DMS53 (cell line): ENCODE measurements at places on chromosomes 13 and 19.

DNA sequence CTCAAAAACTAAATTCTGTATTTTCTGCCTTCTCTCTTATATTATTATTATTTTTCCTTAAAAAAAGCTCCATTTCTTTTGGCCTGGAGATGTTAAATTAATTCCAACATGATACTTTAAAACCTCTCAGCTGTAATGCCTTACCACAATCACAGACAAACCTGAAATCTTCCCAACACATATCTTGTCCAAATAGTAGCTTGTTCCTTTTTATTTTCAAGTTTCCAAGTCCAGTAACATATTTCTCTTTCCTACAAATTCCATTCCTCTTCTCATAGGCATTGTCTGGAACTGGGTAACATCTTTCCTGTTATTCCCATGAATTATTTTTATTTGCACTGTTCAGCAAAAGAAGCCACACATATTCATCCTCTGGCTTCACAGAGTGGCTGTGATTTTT lies 137.0 kb downstream of the SLITRK6 start:
- no peak for DNase-seq

- DNase-seq = peak; percentile 13
Observed at GRCh38 chr13:51681037-51681678, 96.9 kb downstream of the WDFY2 start.

GRCh38 chr19:41930926-41931592 lies 2.8 kb upstream of the ERFL start:
- DNase-seq = no peak

DNA sequence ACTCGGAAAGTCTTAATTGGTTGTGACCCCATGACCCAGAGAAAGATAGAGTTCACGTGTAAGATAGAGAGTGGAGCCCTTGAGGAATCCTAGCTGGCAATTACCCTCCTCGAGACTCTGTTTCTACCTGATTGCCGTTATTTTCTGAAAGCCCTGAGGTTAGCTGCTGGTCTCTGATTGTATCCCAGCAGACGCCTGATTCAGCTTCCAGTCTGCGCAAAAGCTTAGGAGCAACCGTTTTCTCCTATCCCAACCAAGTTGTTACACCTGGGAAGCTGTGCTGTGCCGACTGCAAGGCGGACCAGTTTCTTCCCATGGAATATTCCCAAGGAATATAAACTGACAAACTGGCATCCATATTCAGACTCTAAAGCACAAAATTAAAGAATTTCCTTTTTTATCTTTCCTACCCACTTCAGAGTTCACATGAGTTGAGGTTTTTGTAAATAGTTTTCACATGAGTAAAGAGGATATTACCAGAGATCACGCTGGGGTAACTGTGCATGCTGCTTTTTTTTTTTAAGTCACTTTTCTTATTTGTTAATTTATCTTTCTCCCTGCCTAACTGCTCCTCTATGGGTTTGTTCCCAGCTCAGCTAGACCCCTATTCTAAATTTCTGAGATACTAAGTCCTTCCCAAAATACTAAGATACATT lies 1.5 kb upstream of the TRPC4 start:
- no peak for DNase-seq

GRCh38 chr19:15137777-15138176 lies 30.6 kb downstream of the SYDE1 start:
- no peak for DNase-seq

DNA sequence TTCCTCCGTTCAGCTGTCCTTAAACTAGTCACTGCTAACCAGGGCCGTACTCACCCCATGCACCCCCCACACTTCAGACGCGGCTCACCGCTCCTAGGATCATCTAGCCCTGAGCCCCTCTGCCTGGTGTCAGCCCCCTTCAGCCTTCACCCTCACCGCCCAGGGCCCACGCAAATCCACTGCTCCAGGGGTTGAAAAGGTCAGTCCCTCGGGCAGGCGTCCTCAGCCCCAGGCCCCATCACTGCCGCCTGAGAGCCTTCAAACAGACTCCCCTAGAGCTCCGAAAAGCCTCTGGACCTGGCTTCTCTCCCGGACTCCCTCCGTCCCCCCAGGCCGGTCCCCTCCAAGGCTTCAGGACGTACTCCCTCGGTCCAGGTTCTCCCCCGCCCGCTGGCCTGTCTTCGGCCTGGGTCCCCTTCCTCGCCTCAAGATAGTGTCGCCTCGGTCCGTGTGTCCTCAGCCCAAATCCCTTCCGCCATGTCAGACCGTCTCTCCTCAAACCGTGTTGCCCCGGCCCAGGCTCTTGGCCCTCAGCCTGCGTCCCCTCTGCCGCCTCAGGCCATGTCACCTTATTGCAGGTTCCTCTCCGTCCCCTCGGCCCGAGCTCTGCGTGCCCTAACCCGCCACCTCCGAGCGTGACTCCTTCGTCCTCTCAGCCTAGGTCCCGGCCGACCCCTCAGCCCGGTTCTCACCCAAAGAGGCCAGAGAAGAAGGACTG lies 553 bp downstream of the NAPA start:
- DNase-seq = peak; percentile 76

- DNase-seq = peak; percentile 82
Observed at GRCh38 chr19:10388957-10389356, 8.6 kb upstream of the TYK2 start.

DNA sequence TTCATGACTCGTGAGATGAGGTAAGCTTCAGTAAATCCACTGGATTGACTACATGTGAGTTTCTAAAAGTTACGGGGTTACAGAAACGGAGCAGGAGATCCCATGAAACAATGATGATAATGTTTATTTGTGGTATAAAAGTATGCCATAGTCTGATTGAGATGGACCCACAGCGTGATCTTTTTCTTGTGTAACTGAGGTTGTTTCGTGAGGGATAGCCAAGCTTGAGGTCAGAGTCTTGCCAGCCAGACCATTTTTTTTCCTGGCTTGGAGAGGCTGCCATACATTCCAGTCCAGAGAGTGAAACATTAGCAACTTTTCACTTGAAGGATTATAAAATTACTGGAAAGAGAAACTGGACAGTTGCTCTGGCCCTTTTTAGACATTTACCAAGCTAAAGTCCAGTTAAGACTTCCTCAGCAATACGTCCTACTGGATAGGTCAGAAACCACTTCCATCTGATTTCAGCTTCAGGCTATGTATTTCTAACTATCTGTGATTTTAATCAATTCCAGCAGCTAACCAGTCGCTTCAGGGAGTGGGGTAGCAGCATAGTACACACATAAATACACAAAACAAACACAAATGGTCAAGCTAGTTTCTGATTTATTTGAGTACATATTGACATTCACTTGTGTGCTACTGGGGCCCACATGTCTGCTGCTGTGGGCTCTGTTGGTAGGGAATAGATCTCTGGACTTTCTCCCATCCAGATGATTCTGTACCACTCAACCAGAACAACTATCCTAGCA lies 194.6 kb downstream of the POSTN start:
- DNase-seq = peak; percentile 16

DNA sequence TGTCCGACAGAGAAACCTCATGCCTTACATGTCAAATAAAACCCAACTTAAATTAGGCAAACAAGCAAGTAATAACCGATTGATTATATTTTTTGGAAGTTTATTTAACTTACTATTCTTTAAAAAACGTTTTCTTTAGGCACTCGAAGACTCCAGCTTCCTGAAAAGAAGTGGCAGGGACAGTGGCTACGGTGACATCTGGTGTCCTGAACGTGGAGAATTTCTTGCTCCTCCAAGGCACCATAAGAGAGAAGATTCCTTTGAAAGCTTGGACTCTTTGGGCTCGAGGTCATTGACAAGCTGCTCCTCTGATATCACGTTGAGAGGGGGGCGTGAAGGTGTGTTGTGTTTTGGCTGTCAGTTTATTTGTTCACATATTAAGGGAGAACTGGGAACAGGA lies 164.4 kb downstream of the LMO7 start:
- no peak for DNase-seq

GRCh38 chr13:32202268-32202667 lies 112.9 kb downstream of the ZAR1L start:
- no peak for DNase-seq

DNA sequence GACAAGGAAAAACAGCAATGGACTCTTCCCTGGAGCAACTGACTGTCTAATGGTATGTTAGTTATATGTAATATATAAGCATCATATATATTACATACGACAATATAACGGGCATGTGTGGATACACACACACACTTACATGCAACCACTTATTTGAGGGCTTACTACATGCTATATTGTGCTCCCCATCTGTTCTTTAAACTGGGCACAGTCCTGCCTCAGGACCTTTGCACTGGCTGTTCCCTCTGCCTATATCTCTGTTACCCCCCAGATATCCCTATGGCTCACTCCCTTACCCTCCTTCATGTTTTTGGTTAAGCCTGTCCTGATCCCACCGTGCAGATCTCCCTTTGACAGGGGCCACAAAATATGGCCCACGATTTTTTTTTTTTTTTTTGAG lies 10.2 kb downstream of the TICAM1 start:
- DNase-seq = no peak

DNA sequence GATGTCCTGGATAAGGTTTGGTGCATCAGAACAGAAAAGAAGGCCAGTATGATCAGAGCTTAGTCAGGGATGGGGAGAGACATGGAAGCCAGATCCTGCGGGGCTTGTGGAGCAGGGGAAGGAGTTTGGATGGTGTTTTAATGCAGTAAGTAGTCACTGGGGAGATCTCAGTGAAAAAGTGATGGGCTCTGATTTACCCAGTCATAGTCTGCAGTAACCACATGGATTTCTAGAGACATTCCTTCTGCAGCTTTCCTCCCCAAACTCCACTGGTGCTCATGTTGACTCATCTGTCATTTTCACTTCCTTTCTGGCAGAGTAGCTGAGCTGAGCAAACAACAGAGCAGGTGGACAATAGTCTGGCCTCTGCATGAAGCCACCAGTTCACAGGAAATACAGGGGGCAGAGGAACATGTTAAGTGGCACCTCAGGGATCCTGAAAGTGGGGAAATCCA lies 144.1 kb downstream of the DPF1 start:
- DNase-seq = peak; percentile 98

DNA sequence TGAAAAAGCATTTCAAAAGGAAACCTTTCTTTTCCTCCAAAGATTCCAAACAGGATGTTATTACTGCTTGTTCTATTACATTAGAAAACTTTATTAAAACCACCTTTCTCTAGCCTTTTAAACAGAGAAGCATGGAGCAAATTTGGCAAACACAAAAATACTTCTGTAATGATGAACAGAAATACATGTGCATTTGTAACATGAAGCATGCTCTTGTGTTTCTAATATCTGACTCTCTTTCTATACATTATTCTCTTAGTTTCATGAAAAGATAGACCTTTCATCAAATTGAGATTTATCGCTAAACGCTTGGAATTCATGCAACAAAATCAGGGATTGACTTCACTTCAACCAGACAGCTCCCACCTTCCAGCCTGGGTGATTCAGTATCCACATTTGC lies 152.8 kb upstream of the IRS2 start:
- DNase-seq = no peak

DNA sequence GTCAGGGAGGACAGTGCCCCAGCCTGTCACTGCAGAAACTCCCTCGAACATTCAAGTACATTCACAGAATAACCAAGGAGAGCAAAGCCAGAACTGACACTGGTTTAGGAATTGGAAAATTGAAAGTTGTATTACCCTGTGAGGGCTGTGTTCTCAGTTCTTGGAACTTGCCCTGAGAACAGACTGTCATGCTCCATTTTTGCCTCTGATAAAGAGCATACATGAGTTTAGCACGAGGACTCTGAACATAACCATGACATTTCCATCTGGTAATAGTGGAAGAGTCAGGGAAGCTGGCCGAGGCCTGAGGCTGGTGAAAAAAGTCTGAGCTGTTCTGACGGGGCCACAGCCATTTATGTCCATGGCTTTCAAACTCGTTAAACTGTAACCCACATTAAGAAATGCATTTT lies 15.2 kb upstream of the SLC25A30 start:
- no peak for DNase-seq

DNA sequence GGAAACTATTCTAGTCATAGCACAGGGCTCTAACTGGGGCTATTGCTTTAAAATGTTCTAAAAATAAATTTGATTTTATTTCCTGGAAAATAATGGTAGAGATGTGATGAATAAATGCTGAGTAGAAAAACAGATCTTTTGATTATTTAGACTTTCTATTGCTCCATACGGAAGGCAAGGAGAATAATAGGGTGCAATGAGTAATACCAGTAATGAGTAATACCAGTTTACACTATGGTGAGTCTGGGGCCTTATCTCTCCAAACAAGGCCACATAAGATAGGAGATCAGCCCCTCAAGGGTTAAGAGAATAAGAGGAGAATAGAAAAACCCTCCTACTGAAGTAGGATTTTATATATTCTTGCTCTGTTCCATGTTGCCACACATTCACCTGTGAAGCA lies 390.4 kb downstream of the KLF5 start:
- no peak for DNase-seq

GRCh38 chr13:32443111-32443510 lies 15.2 kb upstream of the N4BP2L1 start:
- DNase-seq = peak; percentile 82

- DNase-seq = peak; percentile 51
Observed at GRCh38 chr19:49585023-49585422, 3.9 kb downstream of the PRRG2 start.

- peak; percentile 31 for DNase-seq
Observed at GRCh38 chr13:34738254-34738992, 203.6 kb upstream of the NBEA start.

GRCh38 chr13:42065414-42065813 lies 17.0 kb downstream of the DGKH start:
- DNase-seq = no peak

- no peak for DNase-seq
Observed at GRCh38 chr19:45876411-45877197, 9.3 kb downstream of the IRF2BP1 start.

DNA sequence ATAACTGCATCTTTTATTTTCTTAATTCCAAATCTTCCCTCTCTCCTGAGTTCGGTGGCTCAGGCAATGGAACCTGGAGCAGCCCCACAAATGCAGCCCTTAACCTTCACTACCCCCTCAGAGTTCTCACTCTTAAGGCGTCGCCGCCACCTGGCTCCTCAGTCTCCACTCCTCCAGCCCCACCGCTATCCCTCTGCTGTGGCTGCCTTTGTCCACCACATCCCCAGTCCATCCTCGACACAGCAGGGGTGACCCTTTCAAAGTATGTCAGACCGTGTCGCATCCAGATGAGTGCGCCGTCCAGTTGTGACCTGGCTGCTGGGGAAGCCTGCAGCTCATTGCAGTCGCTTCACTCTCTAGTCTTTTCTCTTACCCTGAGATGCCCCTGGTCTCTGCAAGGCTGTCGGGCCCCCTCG lies 1.0 kb downstream of the SPPL2B start:
- peak; percentile 52 for DNase-seq

DNA sequence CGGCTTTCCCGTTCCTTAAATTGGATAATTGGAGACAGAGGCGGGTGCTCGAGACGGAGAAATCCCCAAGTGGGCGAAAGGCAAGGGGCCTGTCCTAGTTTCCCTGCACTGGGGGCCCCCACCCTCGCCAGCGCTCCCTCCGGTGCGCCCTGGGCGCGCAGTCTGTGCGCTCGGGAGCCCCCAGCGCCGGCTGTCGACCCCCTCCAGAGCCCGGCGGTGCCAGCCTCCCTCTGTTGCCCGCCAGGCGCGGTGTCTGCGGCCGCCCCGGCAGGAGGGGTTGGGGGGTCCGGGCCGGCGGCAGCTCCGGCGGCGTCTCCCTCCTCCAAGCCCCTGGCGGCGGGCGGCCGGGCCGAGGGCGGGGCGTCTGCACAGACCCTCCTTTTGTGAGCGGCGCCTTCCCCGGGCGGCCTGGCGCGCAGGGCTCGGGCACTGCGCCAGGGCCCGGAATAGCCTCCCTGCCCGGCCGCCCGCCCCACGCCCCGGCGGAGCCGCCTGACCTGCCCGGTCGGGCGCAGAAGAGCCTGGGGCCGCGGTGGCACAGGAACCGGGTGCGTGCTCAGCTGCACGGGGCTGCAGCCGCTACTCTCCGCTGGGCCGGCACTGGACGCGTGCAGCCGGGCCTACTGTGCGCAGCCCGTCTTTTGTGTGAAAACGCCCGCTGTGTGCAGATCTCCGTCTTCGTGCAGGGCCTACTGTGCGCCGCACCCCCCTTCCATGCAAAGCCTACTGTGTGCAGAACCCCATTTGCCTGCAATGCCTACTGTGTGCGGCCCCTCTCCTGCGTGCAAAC lies 13.2 kb downstream of the GADD45B start:
- DNase-seq = peak; percentile 81
